ENCODE measurements at places on chromosomes 6 and 20.

DNA sequence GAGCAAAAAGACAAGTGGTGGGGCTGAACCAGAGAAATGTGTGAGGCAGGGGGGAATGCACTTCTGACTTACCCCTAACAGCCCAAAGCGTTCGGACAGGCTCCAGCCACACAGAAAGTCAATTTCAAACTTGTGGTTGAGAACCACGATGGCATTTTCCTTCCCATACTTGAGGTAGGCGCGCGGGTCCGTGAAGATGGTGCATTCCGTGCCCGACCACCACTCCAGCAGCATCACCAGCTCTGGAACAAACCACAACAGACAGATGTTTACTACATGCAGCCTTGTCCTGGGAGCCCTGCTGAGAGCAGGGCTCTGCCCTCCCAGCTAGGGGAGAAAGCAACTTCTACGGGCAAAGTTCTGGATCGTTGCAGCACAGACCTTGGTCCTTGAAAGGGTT is 107.7 kb downstream of the AGPAT4 start:
- DNase-seq: no peak

DNA sequence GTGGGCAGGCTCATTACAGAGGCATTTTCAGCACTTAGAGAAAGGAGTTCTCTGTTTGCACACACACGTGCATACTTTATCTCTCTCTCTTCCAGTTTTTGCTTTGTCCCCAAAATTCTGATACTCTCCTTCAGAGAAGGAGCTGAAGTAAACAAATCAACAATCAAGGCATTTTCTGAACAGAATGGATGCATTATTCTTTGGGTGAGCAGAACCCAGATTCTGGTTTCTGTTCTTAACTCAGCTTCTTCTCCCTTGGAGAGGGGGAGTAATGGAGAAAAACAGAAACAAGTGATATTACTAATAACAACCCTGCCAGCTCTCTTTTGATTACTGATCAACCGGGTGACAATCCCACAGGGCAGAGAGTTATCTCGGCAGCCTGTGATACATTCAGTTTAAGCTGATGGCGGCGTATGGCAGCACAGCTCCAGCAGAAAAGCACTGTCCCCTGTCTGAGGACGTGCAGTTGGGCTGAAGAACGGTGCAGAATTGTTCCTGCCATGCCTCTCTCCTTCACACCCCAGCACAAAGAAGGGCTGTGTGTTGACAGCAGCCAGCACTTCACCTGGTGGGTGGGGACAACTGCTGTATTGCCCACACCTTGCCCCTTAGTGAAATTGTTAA is 47.3 kb upstream of the SASH1 start:
- DNase-seq: no peak

DNA sequence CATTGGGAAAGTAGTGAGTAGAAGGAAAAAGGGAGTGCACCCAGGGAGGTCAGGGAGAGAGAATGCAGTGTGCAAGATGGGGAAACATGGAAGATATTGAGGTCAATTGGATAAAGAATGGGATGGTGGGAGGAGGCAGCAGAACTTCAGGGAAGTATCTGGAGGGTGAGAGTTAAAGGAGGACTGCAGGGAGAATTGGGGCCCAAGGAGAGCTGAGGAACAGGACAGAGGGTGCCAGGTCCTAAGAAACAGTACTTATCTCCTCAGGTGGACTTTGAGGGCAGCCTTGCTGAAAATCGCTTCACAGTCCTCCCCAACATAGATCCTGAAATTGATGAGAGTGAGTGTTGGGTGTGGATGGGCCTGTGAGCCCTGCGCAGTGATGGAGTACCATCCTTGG is 4.2 kb upstream of the SAPCD1 start:
- DNase-seq: no peak

GRCh38 chr6:121760745-121761144 is 325.3 kb downstream of the GJA1 start:
- DNase-seq: no peak

GRCh38 chr20:47748823-47749222 is 36.5 kb downstream of the SULF2 start:
- peak; percentile 61 for DNase-seq

- DNase-seq: no peak
These were observed 441.0 kb upstream of the HS3ST5 start for GRCh38 chr6:114783783-114784182.

DNA sequence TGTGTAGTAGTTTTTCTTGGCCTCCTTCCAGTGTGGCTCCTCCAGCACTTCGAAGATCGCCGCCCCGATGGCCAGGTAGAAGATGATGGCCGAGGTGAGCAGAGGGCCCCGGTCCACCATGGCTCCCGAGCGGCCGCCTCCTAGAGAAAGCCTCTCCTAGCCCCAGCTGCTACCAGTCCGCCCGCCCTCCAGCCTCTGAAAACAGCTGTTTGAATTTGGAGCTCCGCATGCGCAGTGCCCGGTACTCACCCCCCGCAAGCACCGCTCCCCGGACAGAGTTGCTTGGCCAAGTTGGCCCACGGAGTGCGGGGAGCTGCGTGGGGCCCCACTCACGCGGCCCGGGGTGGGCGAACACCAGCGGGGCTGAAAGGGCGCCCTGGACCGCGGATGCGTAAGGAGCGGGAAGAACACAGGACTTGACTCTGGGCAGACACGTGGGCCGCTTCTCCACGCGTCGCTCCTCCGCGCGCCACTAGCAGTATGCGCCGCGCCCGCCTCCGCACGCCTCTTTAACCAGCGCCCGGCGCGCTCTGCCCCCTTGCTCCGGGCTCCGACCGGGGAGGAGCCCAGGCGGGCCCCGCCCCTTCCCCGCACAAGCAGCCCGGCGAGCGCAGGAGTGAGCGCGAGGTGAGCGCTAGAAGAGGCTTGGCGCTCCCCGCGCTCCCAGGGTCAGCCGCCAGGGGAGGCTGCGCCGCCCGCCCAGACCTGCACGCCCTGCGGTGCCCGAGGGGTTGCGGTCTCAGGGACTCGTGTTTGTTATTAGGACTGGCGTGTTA is at the start of gene KCNK5:
Gene KCNK5, minus strand, starts transcription at position 484 of the 776 bp plus-strand sequence. Its CDS starts 364 bp downstream, at position 120.
- DNase-seq: peak; percentile 69

- DNase-seq: no peak
These were observed 51.7 kb downstream of the ALDH5A1 start for GRCh38 chr6:24546439-24546838.

DNA sequence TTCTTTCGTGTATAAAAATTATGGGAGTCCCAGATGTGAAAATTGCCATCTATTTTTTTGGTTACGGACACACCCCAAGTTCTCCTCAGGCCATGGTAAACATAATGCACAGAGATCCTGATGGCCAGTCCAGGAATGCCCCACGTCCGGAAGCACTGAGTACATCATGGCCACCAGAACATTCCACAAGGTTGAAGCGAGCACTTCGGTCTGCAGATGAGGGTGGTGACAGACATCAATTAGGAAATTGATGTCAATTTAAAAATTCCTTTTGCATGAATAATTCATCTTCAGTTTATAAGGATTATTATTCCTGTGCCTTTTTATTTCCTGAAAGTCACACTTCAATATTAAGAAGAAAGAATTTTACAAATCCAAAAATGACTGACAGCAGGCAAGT is 13.2 kb upstream of the EXOC2 start:
- DNase-seq: no peak

- DNase-seq: no peak
These were observed 64.6 kb upstream of the PIM1 start for GRCh38 chr6:37105148-37106050.

- DNase-seq: peak; percentile 30
These were observed 96.9 kb downstream of the CD164 start for GRCh38 chr6:109285366-109285765.

DNA sequence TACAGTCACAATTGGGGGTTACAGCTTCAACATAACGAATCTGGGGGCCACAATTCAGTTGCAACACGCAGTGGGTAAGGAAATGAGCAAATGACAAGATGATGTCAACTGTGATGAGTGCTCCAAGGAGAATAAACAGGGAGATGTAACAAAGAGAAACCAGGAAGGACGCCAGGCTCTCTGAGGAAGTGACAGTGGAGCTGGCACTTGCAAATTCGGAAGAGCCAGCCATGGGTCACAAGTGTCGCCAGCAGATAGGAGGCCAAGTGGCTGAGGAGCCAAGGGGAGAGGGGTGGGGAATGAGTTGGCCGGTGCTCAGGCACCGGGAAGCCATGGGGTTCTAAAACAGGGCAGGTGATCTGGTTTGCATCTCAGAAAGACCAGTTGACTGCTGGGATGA is 136.4 kb downstream of the EYA2 start:
- no peak for DNase-seq

Measured in NCI-H2171 (cell line).